Stimulated activated CD8-positive, alpha-beta memory T cell treated with anti-CD3 and anti-CD28 coated beads, Interleukin-7, amount 100 ng/mL, for 1 hour (primary cell): ENCODE measurements at places on chromosomes 2 and 18.

- DNase-seq, result no peak
These were observed 138.7 kb upstream of the BOD1L2 start for GRCh38 chr18:57008001-57008686.

GRCh38 chr18:74840492-74841167, 243.0 kb downstream of the ZNF407 start:
- DNase-seq, result no peak

DNA sequence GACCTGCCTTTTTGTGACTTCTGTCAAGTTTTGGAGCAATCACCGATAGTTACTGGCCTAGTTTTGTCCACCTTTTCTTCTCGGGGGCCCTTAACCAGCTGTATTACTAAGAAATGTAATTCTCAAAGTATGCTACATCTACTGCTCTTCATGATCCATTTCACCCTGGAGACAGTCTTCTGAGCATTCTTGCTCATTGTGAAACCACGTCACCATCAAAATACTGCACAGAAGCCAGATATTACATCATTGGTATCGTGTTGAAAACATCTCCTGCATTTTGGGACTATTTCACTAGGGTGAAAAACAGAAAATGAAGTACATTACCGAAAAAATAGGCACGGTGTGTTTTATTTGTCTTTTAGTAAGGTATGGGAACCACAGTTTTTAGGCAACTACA, 11.7 kb downstream of the LYPD6B start:
- DNase-seq, result no peak

DNA sequence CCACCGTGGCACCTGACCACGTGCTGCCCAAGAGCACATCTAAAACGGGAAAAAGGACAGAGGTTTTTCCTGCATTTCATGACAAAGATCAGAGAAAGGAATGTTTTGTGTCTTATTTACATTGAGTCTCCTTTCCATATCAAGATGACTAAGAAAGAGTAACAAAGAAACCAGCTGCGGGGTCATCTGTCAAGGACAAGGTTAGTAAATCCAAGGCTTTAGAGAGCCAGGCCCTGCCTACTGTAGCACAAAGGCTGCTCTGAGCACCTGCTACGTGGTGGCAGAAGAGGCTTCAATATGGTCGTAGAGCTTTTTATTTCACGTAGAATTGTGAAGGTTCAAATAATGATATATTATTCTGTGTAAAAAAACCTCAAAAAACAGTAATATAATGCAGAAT, 51.0 kb downstream of the PRELID3A start:
- no peak for DNase-seq

- no peak for DNase-seq
These were observed 118.1 kb upstream of the FN1 start for GRCh38 chr2:215553946-215554345.

DNA sequence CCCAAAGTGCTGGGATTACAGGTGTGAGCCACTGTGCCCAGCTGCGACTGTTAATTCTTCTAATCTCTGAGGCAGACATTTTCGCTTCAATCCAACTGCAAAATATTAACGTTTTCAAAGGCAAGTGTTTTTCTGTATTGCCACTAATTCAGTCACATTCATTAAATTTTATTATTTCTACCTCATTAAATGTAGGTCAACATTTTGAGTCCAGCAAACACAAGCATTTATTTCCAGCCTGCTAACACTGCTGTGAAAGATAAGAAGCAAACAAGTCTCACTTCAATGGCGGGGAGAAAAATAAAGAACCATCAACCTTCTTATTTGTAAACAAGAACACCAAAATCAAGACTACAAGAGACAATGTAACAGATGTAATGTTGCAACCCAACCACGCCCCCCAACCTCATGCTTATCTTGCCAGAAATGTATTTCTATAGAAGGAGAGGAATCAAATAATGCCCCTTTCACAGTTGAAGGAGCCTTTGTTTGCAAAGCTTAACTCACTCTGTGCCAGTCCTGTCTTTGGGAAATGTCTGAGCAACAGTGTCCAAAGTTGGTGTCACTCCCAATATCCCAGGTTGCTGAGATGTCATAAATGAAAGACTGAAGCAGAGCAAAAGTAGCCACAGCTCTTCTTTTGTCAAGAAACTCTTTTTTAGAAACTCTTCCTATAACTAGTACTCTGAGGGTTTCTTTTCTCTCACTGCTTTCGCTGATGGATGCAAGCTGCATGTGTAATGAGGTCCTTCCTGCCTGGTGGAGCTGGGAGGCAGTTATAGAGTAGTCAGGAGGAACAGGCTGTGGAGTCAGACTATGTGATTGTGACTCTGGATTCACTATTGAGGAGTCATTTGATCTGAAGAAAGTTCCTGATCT, 8.6 kb downstream of the DOCK10 start:
- no peak for DNase-seq

DNA sequence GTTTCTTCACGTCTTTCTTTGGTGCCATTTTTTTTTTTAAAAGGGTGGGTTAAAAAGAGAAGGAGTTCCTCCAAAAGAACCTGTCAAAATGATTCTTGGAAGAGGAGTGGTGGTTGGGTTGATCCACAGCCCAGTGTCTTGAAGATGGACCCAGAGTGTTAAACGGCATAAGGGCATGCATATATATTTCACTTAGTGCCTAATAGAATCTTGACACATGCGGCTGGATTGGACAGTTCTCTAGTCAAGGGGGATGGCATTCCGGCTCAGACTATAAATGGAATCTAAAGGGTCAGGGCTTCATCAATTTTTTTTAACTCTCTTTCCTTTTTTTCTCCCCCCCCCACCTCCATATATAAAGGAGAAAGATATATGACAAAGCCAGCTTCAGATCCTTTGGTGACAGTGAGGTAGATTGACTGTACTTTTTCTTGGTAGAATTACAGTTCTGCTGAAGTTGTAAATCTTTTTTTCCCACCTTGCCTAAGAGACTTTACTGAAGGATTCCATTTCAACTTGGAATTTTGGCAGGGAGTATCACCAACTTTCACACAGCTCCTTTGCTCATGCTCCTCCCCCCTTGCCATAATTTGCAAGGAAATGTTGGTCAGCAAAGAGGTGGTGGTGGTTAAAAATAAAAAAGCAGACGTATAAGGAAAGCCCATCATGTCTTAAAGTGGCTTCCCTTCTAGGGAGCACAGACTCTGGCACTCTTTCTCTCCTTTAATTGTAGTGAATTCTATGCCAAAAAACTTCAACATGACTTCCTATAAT, at the start of gene MYL1:
Gene MYL1, minus strand, starts transcription at position 160 of the 774 bp plus-strand sequence. Its CDS starts 132 bp downstream, at position 28.
- no peak for DNase-seq

GRCh38 chr2:113822087-113822815, 65.8 kb upstream of the SLC35F5 start:
- no peak for DNase-seq

DNA sequence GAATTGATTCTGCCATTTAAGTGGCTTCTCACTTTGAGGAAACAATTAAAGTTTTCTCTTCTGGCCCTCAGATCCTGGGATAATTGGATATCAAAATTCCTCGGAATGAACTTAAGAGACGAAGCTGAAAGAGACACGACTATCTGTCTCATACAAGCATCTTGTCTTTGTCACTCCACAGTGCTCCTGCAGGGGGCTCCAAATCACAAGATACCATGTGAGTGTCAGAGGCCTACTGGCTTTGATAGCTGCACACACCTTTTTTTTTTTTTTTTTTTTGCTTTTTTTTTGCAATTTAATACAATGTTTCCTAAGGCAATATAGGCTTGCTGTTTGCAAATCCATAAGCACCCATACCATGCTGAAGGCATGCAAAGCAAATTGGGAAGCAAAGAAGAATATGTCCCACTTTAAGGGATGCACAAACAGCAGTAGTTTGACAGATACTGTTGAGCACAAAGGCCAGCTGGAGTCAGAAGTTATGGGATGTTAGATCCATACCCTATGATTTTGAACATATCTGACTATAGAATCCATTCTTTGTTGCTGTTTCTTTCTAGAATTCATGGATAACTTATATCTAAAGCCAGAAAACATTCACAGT, 109.0 kb upstream of the CBLN2 start:
- no peak for DNase-seq

DNA sequence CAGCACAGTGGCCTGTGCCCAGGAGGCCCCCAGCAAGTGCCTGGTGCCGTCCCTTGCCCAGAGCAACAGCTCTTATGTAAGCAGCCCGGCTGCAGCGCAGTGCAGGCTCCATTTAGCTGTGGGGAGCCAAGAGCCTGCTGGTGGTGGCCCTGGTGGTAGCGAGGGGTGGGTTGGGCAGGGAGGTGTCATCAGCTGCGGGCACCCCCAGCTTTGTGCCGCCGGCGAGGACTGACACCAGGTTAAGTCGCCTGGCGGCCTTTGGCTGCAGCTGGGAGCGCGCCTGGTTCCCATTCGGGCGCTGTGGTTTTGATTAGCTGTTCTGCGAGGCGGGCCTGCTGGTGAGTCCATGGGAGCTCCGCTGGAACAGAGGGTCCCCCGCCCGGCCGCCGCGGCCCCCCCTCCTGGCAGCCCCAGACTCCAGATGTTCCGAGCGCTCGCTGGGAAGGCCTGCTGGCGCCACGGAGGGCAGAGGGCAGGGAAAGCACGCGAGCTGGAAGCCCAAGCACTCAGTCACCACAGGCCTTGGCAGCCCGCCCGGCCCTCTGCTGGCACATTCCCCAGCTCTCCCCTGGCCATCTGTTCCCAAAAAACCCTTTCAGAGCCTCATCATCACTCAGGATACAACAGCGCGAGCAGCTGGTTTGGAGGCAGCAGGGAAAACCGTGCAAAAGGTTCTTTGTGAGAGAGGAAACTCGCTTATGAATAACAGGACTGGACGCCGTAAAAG, 18.4 kb downstream of the ATOH8 start:
- no peak for DNase-seq

DNA sequence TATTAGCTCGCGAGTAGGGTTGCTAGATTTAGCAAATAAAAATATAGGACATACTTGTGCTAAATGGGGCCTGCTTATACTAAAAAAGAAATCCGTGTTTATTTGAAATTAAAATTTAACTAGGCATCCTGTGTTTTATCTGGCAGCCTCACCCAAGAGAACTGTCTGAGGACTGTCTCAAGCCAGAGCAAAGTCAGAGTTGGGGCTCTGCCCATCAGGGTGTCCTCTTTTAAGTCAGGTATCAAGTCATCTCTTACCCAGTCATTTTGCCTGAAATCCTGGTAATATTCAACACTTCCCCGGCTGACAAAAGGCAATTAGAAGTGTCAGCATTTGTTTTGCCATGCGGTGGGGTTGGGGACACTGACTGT, 48.3 kb upstream of the ST3GAL5 start:
- DNase-seq, result no peak

DNA sequence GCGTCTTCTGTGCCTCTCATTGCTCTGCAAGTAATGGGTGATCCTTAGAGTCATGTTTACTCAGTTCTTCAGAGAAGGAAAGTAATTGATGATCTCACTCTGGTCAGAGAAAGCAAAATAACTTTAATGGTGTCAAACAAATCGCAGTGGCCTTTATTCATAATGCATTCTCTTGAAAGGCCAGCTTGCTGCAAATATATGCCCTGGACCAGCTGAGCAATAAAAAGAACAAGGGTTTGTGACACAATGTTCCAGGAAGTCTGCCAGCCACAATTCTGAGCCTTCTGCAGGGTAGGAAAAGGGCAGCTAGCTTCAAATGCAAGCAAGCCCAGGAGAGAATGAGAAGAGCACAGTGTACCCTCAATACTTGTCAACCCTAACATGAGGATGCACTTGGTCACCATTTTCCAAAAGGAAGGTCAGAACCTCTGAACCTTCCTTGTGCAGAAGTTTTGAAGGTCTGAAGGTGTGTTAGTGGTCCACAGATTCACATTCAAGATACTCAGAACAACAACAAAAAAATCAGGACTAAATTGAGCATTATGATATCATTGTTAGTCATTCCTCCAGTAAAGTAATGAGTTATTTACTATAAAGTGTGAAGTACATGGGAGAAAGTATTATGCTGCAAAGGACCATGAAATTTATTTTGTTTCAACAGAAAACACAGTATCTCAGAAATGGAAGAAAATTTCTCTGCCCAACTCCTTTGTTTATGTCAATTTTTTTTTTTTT, 355.6 kb downstream of the PAX3 start:
- DNase-seq, result no peak
